ENCODE measurements at places on chromosomes 16 and 17.

DNA sequence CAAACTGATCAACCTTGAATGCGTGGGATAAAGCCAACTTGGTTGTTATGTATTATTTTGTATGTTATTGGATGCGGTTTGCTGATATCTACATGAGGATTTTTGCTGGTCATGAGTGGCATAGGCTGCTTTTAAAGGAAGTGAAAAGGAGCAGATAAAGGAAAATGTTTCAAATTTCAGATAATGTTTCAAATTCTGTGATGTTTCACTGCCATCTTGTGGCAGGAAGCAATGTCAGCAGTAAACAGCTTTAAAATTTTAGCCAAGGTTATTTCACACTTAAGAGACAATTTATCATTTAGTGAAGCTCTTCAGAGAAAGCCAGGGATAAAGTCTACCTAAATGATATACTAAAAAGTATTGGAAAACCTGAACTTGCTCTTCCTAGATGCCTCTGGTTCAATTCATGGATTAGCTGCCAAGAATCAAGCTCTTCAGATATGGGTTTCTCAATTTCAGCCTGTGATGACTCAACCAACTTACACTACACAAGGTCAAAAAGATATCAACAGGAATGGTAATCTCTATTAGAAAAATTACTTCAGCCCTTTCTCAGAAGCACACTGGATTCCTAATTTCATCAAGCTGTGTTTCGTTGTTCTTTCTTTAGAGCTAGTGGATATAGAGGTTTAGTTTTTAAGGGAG lies 136.0 kb upstream of the C17orf78 start:
- DNase-seq = no peak

GRCh38 chr17:19384723-19385391 lies 2.1 kb downstream of the MFAP4 start:
- DNase-seq = no peak

DNA sequence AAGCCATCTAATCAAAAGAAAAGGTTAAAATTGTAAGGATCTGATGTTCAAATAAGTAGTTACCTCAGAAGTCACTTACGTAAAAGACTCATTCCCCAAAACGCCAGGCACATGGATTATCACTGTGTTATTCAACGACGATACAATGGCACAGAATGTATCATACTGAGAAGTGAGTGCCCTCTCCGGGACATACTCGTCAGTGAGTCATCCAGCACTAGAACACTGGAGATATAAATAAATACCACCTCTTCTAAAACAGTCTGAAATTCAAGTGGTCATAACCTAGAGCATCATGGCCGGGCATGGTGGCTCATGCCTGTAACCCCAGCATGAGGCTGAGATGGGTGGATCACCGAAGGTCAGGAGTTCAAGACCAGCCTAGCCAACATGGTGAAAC lies 24.9 kb downstream of the USP31 start:
- no peak for DNase-seq

DNA sequence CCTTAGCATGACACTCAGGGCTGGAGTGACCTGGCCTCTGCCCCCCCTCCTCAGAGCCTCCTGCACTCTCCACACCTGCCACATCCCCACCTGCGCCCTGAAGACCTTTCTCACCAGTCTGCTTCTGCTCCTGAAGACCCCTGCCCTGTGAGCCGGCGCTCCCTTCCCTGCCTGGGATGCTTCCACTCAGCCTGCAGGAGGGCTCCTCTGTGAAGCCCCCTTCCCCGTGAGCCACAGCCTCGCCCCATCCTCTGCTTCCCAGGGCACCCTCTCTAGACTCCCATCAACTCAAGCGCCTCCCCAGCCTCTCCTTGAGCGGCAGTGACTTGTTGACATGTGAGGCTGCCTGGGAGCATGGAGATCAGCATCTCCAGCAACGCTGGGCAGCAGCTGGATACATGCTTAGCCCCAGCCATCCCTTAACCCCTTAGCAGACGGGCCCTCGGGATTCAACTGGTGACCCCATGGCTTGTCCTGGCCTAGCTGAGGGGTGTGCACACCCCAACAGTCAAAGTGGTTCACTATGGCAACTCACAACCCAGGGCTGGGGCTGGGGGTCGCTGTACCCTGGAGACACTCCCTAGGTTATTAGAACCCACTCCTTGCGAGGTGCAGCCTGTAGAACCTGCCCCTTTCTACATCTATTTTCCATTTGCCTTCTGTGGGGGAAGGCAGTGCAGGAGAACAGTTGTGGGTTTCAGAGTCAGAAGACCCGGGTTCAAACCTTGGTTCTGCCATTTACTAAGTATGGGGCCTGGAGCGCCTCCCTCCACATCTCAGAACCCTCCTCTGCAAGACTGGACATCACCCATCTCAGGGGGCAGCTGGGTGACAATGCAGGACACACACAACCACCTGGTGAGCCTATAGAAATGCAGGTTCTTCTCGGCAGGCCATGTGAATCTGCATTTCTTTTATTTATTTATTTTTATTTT lies 21.5 kb downstream of the TMEM235 start:
- no peak for DNase-seq

DNA sequence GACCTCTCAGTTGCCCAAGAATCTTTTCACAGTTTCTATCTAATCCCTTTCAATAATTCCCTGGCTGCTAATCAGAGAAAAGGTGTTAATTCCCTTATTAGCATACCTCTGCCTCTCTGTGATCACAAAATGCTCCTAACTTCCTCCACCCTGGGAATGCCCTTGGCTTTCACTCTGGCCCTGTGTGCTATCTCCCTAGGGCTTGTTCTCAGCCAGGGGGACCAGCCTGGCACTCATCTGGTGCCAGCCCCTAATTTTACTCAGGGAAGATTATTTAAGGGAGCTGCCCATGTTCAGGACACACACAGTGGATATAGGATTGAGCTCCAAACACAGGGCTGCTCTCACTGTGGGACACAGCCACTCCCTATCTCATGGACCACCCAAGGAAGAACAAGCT lies 225.2 kb downstream of the GRIN2A start:
- DNase-seq = no peak
